Activated naive CD4-positive, alpha-beta T cell (primary cell): ENCODE measurements at places on chromosomes 2 and 18.

DNA sequence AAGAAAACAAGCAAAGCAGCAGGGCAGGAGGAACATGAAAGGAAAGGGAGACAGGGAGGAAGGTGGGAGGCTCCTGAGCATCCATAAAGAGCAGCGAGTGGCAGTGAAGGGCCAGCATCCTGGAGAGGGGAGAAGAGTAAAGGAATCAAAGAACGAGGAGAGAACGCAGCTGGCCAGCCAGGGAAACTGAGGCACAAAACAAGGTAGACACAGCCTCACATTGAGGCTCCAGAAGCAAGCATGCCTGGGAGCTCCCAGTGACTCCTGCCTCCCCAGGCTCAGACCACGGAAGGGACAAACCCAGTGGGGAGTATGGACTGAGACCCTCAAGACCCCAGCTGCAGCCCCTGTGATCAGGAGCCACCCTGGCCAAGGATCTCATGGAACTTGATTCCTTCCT is 14.0 kb upstream of the TNS1 start:
- DNase-seq: no peak

DNA sequence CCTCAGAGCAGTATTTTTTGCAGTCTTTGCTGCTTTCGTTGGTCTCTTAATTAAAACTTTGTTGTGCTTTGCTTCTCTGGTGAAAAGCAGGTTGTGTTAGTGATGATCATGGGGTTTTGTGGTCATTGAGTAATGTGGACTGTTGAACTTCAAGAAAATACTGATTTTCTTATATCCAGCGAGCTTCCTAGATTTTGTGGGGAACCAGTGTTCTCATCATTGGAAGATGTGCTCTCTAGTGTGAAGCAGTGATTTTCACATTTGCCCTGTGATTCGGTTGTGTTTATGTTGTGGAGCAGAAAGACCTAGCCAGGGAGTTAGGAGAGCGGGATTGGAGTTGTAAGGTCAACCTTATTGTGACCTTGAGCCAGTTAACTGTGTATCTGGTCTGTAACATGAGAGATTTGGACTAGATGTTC is 12.4 kb downstream of the ASAP2 start:
- DNase-seq: no peak

- DNase-seq: no peak
Observed at GRCh38 chr18:39274535-39274934, 1708.9 kb upstream of the CELF4 start.

- DNase-seq: peak; percentile 35
Observed at GRCh38 chr2:195533771-195534642, 123.0 kb upstream of the SLC39A10 start.

- no peak for DNase-seq
Observed at GRCh38 chr18:23033056-23033455, 99.9 kb downstream of the RBBP8 start.

DNA sequence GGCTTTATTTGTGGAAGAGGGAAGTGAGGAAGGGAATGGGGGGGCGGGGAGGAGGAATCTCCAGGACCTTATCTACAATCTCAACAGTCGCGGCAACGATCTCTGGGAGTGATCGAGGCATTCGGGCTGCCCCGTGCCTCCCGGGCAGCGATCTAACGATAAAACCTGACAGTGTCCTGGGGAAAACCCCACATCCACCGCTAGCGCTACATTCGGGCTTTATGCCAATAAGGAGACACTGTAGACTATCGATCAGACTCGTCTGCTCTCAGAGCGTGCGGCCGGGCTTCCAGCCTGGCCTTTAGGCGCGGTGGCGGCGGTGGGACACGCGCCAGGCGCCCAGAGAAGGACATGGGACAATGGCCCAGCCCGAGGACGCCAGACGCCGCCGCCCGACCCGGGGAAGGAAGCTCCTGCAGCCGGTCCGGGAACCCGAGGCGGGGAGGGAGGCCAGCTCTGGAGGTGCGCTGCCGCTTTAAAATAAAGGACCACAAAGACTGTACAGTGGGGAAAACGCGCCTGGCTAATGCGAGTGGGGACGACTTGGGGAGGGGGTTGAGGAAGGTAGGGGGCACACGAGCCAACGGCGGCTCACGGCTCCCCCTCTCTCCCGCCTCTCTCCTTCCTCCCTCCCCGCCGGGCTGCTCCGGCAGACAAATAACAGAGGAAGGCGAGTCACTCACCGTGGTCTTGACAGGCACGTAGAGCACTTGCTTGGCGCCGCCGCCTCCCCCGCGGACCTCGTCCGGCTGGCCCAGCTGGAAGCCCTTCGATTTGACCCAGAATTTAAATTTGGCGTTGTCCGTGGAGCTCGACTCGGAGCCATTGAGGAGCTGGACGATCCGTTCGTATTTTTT is 2.2 kb downstream of the NOL4 start:
- no peak for DNase-seq

GRCh38 chr2:120840795-120841487 is 105.3 kb downstream of the GLI2 start:
- no peak for DNase-seq

GRCh38 chr2:200596774-200597570 is 11.2 kb downstream of the AOX1 start:
- no peak for DNase-seq

GRCh38 chr2:186306754-186307153 is 179.3 kb upstream of the ZC3H15 start:
- no peak for DNase-seq

GRCh38 chr2:201831469-201831868 is 25.1 kb downstream of the CDK15 start:
- no peak for DNase-seq
